ENCODE measurements at places on chromosomes 4 and X.

DNA sequence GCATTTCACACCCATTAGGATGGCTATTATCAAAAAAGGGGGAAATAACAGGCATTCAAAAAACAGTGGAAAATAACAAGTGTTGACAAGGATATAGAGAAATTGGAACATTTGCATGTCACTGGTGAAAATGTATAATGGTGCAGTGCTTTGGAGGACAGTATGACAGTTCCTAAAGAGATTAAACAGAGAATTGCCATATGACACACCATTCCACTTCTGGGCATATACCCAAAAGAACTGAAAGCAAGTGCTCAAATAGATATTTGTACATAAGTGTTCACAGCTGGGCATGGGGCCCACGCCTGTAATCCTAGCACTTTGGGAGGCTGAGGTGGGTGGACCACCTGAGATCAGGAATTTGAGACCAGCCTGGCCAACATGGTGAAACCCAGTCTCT, 348.1 kb downstream of the NR3C2 start:
- no peak for DNase-seq

DNA sequence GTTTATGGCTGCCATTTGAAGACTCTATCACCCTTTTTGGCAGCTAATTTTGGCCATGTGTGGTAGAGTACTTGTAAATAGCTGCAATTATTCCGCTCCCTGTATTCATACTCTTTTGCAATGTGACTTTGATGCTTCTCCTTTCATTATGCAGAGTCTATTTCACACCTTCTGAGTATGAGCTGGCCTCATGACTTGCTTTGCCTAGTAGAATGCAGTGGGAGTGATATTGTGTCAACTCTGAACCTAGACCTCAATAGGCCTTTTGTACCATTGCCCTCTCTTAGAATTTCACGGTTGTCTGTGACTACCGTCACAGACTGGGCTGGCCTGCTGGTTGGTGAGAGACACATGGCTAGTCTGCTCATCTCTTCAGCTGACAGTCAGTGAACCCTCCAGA, 118.8 kb downstream of the DDIT4L start:
- no peak for DNase-seq

DNA sequence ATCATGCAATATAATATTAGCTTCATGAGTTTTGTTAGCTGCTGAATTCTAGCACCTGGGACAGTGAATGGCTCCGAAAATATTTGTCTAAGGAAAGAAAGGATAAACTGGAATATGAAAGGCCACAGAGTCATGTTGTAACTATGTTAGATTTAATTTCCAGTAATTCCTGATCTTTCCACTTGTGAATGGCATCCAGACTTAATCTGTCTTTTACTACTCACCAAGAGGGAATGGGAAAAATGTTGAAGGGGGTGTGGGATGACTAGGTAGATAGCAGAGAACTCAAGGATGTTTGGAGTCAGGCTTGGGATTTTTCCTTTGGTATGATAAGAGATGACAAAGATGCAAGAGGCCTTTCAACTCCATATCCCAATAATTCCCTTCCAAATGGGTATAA, 9.4 kb downstream of the ADH6 start:
- no peak for DNase-seq

DNA sequence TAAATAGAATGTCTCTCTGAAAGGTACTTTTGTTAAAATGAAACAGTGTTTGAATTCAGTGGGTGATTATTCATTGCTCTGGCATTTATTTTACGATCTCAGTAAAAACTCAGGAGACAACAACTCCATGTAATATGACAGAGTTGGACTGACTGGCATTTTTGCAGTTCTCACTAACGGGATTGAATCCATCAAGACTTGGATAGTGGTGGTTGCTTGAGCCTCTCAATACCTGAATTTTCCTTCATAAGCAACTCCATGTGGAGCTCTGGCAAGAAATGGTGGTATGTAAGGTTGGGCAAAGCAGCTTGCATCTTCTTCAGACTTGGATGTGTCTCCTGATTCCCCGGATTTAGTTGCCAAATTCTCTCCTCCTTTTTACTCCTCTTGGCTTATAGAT, 72.7 kb downstream of the FRMPD4 start:
- DNase-seq, result no peak

- no peak for DNase-seq
Measured at GRCh38 chr4:77578145-77578544, 27.5 kb upstream of the CXCL13 start.

DNA sequence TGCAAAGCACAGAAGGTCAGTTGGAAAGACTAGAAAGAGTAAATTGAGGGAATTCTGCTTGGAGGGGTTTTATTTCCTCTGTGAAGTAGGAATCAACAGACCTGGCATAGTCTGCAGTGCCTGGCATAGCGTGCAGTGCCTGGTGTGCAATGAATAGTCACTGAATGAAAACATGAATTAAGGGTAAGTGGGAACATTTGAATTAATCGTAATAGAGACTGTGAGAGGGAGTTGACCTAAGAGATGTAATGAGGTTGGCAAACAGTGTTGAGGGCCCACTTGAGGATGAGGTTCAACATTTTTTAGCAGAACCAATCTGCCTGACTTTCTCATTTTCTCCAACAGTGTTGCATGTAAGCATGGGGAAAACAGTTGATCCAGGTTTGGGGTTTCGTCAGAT, 377.2 kb upstream of the FTHL17 start:
- DNase-seq, result no peak

- peak; percentile 15 for DNase-seq
Measured at GRCh38 chrX:38112566-38112965, 106.2 kb downstream of the SYTL5 start.

GRCh38 chr4:22465996-22466395, 49.9 kb downstream of the ADGRA3 start:
- no peak for DNase-seq

- no peak for DNase-seq
Measured at GRCh38 chr4:70715097-70715496, 6.7 kb upstream of the RUFY3 start.

DNA sequence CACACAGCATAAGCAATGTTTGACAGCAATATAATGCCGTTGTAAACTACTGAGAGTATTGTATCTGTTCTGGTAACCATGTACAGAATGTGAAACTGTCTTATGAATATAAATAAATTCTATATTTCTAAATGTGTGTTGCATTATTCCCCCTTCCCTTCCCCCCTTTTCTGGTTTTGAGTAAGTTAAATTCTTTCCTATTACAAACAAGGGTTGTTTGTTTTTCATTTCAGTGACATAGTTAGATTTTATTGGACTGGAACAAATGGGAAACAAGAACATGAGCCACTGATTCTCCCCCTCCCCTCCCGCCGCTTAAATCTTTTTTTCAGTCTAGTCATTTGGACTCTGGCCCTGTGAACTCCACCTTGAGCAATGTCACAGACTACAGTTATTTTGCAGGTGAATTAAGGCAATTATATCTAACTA, 69.8 kb downstream of the GPAT3 start:
- DNase-seq, result no peak
